Stimulated activated CD4-positive, alpha-beta T cell treated with anti-CD3 and anti-CD28 coated beads, Interleukin-1b, Interleukin-23, amount 100 ng/mL, for 1 hour (primary cell): ENCODE measurements at places on chromosomes 4 and X.

DNA sequence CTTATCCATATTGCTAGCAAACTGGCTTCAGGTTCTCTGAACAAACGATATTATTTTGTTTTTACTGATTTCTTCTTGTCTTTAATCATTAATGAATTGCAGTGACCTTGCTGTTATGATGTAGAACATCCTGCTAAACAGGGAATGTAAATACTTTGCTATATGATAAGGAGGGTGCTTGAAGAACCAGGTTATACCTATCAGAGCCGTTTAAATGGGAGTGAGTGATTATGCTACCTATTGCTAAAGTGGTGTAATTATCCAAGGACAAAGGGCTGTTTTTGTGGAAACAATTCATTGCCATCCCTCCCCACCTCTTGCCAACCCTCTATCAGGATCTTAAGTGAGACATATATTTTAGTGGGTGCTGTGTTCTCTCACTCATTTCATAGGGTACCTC, 788.9 kb downstream of the RPA4 start:
- DNase-seq: no peak

DNA sequence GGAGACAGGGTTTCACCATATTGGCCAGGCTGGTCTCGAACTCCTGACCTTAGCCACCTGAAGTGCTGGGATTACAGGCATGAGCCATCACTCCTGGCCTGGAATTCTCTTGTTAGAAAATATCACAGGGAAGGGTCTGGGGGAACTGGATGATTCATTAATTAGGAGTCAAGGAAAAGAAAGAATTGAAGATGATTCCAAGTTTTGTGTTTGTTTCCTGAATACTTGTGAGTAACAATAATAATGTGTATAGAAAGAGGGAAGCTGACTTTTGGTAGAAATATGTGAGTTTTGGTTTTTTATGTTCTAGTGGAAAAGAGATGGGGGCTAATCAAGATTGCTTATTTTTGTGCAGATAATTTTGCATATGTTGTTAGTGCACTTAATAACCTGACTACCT, 77.3 kb upstream of the CLNK start:
- no peak for DNase-seq

DNA sequence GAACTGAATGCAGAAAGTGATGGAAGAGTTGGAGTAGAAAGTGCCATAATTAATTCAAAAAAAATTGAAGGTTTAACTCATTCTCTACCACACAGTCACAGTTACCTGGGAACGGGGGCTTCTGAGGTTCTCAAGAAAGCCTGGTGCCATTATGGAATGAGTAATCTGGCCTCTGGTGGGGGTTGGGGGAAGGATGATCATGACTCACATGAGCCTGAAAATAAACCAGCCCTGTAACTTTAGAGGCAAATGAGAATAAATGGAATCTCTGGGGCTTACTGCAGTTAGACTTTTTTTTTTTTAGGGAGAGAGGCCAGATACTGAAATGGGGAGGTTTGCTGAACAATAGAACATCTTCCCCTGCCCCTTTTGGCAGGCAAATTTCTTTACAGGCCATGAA, 55.3 kb downstream of the SOD3 start:
- no peak for DNase-seq

DNA sequence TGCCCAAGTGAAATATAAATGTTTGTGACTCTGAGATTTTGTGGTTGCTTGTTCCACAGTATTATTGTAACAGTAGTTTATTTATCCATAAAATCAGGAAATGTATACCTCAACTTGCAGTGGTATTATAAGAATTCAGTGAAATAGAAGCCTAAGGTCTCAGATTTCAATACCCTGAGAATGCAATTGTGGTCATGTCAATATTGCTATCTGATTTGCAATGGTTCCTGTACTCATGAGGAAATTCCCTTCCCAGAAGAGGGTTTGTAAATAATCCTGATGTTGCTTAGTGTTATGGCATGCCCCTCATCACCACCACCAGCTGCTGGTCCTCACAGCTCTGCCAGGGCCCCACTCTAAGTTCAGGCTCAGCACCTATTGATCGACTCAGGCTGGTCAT, 67.8 kb downstream of the SLC34A2 start:
- no peak for DNase-seq

DNA sequence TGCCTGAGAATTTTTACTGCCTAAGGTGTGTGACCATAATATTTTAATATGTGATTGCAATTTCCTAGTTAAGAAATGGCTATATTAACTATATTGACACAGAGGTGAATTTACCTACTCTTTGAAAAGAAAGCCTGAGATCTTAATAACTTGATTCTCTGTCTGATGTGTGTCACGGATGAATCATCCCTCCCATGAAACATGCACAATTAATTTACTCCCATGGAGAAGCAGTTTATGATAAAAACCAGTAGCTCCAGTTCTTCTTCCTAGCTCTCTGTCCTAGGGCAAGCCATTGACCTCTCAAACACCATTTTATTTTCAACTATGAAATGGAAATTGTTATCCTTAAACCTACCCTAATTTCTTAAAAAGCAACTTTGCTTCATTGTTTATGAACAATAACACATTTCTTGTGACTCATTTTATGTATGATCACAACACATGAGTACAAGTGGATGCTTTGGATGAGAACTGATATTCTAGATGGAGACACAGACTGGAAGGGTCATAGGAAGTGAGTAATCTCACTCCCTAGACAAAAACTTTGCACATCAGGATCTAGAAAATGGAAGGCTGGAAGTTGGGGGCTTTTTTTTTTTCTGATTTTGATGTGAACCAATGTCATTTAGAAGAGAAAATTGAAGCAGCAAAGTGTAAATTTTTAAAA, 438.3 kb downstream of the GPAT3 start:
- DNase-seq: no peak

GRCh38 chr4:3532751-3533422, 665 bp upstream of the LRPAP1 start:
- DNase-seq: no peak

DNA sequence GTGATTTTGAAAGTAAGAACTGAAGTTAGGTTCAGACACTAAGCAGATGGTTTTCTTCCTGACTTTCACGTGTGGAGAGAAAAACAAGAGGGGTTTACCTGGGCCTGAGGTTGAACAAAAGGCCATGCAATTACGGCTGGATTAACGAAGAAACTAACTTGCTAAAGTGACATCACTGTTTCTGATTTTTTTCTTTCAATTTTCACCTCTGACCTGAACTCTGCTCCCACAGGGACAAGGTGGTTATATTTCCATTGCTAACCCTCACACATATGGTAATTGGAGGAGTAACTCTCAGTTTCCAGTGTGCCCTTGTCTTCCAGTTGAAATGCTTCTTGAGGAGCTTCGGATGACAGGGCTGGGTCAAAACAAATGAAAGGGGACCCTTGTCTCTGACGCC, 38.0 kb downstream of the MSN start:
- DNase-seq: no peak

DNA sequence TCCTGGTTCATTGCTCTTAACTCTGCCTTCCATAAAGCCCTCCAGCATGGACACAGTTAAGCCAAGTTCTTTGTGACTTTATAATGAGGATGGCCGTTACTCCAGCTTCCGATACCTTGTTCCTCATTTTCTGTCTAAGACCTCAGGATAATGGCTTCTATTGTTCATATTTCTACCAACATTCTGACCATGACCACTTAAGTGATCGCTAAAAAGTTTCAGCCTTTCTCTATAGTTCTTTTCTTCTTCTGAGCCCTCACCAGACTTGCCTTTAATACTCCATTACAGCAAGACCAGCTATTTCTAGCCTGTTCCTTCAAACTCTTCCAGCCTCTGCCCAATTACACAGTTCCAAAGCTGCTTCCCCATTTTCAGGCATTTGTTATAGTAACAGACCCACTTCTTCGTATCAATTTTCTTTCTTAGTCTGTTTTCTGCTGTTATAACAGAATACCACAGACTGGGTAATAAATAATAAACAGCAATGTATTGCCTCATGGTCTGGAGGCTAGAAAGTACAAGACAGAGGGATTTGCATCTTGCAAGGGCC, 12.3 kb downstream of the RNF175 start:
- DNase-seq: no peak

GRCh38 chr4:26542991-26543390, 40.9 kb upstream of the TBC1D19 start:
- no peak for DNase-seq

DNA sequence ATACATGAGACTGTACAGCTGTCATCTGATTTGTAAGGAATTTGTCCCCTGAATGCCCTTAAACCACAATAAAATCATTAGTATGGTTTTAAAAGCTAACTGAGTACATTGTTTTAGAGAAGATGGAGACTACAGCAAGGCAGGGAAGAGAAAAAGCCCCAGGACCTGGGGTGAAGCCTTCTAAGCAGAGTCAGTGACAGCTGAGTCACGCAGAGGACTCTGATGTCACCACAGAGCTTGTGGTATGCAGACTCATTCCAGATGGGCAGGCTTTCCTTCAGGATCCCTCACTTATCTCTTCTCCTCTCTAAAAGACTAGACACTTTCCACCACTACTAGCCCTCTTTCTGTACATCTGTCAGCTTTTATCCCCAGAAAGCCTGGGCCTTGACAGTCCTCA, 97.1 kb upstream of the ATOH1 start:
- no peak for DNase-seq

DNA sequence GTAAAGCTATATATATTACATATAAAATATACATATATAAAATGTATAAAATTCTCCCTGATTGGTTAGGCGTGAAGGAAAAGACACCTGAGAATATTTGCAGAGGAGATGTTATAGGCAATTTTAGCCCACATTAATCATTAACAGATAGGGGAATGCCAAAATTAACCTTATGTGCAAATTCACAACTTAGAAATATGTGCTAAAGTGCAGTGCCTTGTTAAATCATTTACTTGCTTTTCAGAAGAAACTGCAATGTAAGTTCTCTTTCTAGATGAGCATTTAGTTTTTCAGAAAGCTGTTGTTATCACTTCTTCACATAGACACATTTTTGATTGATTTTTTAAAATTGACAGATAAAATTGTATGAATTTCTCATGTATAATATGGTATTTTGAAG, 5.6 kb downstream of the TASL start:
- no peak for DNase-seq

DNA sequence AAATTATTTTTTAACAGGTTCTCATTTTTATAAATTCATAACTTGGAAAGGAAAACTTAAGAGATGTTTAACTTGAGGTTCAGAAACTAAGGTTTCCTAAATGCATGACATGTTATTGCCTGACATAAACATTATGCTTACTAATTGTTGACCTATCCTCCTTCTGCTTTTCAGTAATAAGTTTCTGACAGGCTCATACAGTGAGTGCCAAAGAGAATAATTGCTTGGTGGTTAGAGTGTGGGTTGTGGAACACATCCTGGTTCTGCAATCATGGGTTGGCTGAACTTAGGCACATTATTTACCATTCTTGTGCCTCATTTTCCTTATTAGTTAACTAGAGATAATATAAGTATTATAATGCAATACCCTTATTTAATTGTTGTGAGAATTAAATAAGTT, 56.5 kb downstream of the BMPR1B start:
- no peak for DNase-seq

GRCh38 chr4:110208419-110208818, 10.0 kb upstream of the ELOVL6 start:
- no peak for DNase-seq

DNA sequence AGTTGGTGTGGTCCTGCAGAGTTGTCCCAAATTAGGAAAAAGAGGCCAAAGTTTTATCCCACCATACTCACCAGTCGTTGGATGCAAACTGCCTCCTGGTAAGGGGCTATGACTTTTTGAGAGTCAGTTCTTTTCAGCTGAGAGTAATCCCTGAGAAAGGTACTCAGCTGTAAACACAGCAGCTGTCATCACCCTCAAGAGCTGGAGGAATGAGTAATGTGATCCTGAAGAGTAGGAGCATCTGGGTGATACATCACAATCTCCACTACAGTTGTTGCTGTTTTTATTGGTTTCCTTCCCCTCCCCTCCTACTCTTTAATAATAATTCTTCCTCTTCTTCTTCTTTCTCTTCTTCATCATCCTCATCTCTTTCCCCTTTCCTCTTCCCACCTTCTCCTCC, 5.7 kb downstream of the MAGEE1 start:
- no peak for DNase-seq

DNA sequence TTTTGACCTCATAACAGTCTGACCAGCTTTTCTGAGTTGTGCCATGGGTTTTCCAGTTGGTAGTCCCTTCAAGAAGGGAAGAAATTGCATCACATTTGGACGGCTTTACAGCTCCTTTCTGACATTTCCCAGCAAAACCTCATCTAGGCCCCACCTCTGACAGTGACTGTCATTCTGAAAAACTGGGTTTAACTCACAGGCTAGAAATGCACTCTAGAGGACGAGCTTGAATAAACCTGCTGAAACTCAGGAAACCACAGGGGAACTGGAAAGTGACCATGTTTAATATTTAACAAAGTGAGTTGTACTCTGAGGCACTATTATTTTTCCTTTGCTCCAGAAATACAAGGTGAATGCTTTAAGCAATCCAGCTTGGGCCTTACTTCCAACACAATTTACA, 434.3 kb upstream of the RASGEF1B start:
- DNase-seq: no peak

GRCh38 chrX:134004084-134004483, 18.7 kb upstream of the GPC3 start:
- DNase-seq: no peak

DNA sequence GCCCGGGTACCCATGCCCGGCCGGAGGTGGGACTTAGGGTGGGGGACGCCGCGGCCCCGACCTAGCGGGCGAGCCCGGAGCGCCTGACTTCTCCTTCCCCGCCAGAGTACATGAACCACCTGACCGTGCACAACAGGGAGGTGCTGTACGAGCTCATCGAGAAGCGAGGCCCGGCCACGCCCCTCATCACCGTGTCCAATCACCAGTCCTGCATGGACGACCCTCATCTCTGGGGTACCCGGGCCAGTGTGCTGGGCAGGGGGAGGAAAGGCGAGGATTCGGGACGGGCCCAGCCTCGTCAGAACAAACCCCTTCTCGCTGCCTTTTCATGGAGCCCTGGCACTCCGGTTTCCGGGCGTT, 622 bp downstream of the TAFAZZIN start:
- DNase-seq: no peak

- DNase-seq: no peak
These were observed 64.5 kb downstream of the GPC4 start for GRCh38 chrX:133350751-133351150.

DNA sequence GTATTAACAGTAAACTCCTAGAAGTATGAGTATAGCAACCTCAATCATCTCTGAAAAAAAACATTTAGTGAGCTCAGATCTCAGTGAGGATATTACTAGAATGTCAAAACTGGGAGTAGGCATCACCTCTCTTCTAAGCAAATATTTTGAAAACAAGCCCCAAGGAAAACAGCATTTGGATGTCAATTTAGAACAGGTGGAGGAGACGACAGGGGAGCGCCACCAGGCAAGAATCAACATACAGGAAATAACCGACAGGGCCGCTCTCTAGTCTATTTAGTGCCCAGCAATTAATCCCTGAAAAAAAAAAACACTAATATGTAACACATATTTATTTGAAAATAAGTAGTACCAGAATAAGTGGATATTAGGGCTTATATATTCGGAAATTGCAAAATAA, 940.3 kb upstream of the ADGRL3 start:
- DNase-seq: no peak

DNA sequence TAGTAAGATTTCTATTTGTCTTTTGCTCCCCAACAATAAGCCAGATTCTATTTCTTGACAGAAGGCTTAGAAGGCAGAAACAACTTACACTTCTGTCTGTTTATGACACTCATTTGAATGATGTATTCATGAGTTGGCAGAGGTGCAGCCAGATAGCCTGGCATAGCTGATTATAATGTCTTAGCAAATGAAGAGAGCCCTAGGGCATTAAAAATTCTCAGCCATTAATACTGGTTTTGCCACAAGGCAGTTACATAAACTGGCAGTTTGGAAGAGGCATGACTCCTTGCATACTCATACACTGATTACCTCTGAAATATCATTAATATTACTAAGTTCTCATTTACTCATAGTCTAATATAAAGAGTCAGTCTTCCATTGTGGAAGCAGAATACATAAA, 728.5 kb upstream of the NDST4 start:
- no peak for DNase-seq
